ENCODE measurements at places on chromosomes 1 and 21.

DNA sequence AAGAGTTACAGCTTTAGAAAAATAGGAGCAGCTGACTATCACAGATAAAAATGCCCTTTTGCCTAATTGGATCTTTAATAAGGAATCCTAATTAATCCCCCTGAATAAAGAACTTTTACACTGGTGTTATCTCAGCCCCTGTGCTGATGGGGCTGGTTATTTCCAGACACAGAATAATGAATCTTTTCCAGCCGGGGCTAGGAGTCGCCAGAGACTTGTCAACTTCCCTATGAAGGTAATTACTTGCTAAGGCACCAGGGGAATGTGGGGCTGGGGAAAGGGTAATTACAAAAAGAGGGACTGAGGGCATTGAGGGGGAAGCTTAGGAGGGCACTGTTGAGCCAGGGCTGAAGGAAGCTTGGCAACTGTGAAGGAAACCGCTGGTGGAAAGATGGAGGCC, 34.5 kb downstream of the HMGB4 start:
- no peak for DNase-seq

DNA sequence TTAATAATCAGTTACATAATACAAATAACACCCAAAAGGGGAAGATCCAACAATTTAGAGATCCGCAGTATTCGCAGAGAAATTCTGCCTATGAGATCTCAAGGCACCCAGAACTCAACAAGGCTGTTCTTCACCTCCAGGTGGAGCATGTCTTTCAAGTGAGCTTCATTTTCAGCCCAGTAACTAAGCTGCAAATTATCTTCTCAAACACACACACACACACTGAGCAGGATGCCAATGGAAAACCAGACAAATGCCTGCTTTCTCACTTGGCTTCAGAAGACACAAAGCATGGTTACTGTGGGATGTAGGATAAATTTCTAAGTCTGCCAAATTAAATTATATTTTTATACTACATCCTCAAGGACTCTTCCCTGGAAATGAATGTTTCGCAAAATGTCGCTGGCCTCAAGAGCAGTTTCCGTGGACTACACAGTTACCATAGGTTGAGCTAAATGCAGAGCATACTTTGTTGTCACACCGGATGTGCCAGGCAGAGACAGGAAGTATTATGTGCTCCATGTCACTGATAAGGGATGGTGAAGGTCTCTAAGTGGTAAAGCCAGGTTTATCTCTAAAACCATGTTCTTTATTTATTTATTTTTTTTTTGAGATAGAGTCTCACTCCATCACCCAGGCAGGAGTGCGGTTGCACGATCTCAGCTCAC, 30.3 kb downstream of the UBR4 start:
- DNase-seq, result peak; percentile 83

- no peak for DNase-seq
These were observed 26.8 kb upstream of the ABCB10 start for GRCh38 chr1:229585338-229585737.

DNA sequence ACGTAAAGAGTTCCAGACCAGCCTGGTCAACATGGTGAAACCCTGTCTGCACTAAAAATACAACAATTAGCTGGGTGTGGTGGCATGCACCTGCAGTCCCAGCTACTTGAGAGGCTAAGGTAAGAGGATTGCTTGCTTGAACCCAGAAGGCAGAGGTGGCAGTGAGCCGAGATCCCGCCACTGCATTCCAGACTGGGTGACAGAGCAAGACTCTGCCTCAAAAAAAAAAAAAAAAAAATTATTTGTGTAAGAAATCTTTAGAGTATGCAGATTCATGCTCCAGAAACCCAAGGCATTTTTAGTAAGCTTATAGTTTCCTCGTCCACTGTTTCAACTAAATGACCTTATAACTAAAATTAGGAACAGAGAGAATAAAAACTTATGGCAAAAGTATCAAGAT, 51.3 kb downstream of the ABL2 start:
- no peak for DNase-seq

DNA sequence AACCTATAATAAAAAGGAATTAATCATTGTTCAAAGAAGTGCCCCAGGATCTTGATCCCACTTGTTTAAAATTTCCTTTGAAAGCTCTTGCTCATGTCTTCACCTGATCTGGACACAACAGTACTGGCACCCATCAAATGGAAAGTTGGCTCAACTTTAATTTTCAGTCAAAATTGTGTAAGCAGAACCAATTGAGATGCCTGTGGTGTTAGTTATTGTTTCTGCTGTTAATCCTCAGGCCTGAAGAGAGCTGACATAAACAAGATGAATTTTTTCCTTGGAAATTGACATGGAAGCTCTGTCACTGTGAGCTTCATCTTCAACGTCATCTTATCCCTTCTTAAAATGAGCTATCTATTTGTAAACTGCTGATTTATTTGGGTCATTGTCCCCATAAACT, 88.3 kb upstream of the TNFSF4 start:
- DNase-seq, result no peak

DNA sequence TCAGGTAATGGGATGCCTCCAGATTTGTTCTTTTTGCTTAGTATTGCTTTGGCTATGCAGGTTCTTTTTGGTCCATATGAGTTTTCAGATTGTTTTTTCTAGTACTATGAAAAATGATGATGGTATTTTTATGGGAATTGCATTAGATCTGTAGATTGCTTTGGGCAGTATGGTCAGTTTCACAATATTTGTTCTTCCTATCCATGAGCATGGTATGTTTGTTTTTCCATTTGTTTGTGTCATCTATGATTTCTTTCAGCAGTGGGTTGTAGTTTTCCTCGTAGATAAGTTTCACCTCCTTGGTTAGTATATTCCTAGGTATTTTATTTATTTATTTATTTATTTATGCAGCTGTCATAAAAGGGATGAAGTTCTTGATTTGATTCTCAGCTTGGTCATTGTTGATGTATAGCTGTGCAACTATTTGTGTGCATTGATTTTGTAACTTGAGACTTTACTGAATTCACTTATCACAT, 103.9 kb upstream of the DNAH14 start:
- DNase-seq, result no peak

GRCh38 chr1:29280409-29281131, 44.2 kb downstream of the PTPRU start:
- no peak for DNase-seq

GRCh38 chr1:201602413-201603265, 63.7 kb downstream of the NAV1 start:
- no peak for DNase-seq

GRCh38 chr1:226786550-226786949, 47.5 kb upstream of the ITPKB start:
- DNase-seq, result no peak

GRCh38 chr1:108746382-108747170, at the start of gene STXBP3:
Gene STXBP3 (plus strand): TSS chr1:108746674. CDS start chr1:108746738, 64 bp downstream.
- peak; percentile 99 for DNase-seq

- DNase-seq, result no peak
These were observed 43.2 kb downstream of the CACNA1S start for GRCh38 chr1:201068976-201069375.
